ENCODE measurements at places on chromosomes 2 and 18.

- peak; percentile 19 for DNase-seq
These were observed 357.1 kb downstream of the CPS1 start for GRCh38 chr2:210913461-210913860.

DNA sequence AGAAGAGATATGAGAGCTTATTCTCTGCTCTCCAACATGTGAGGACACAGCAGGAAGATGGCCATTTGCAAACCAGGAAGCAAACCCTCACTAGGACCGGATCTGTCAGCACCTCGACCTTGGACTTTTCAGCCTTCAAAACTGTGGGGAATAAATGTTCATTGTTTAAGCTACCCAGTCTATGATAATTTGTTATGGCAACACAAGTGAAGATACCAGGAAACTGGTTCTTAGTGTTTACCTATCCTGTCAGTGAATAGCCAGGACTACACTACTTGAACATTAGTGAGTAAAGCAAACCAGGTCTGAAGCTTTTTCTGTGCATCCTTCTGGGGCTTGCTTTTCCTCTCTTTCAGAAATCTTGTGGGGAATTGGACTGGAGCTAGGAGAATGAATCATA, 44.4 kb upstream of the BARD1 start:
- DNase-seq, result no peak

DNA sequence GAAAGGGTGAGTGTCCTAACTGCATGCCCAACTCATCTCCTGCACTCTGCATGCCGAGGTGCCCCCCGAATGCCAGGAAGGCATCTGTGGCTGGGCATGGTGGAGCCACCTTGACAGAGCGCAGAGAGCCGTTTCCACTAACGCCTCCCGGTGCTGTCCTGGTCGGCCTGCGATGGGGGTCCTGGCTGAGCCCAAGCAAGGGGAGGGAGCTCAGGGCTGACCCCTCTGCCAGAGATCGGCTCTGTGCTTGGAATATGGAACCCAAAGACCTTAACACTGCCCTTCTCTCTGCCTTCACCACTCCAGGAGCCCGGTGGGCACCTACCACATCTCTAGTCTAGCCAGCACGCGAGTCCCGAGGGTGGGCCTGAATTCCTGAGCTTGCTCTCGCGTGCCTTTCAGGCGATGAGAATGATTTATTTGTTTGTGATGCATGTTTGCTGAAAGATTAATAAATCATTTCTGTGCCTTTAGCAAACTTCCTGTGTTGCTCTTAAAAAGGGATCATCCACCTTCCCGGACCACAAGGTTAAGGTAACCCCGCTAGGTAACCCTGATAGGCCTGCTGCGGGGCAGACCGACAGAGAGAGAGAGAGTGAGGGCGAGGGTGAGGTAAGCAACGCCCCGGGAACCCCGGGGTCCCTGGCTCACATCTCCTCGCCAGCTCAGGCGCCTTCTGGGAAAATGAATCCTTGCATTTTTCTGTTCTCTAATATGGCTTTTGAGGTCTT, 35.3 kb downstream of the PDIA6 start:
- DNase-seq, result no peak

- DNase-seq, result no peak
These were observed 217.0 kb downstream of the SPP2 start for GRCh38 chr2:234267534-234267933.

GRCh38 chr2:166494140-166494624, at the start of gene SCN7A:
Gene SCN7A, minus strand, starts transcription at chr2:166494249. Its CDS starts 16,553 bp downstream, at chr2:166477696.
- DNase-seq, result no peak

- no peak for DNase-seq
These were observed 851.8 kb upstream of the NXPH2 start for GRCh38 chr2:139631966-139632365.

- no peak for DNase-seq
These were observed 13.4 kb upstream of the NMI start for GRCh38 chr2:151302879-151303278.

GRCh38 chr18:39752351-39752750, 2186.8 kb upstream of the CELF4 start:
- no peak for DNase-seq

DNA sequence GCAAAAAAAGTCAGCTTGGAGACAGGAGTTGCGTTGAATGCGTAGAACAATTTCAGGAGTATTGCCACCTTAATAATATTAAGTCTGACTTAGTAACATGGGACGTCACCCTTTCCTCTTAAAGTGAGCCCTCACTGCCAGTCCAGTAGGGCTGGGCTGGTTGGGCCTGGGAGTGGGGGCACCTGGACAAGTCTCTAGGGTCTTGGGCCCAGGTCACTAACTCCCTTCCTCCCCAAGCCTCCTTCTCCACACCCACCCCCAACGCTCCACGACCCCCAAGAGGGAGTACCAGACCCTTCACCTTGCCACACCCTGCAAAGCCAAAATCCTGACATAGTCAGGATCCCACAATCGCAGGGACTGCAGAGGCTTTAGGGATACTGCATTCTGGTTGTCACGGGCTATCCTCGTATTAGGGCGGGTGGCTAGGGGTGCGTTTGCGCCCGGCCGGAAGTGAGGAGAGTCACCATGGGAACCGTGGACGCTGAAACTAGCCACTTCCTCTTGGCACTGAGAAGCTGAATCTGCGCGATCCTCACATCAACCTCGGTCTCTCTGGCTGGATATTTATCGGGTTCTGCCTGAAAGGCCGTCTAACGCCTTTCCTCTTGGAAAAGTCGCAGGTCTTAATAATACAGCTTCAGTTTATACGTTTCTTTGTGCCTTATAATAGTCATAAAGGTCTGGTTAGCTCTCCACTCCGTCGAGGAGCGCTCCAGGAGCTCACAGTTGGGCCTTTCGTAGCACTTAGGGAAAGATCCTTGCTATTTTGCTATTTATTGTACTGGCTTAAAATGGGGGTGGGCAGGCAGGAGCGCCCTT, 10.3 kb upstream of the CXXC1 start:
- no peak for DNase-seq

- DNase-seq, result no peak
These were observed 802 bp upstream of the SAP130 start for GRCh38 chr2:128028668-128029054.

- DNase-seq, result no peak
These were observed 56.3 kb downstream of the GLI2 start for GRCh38 chr2:120791962-120792297.

GRCh38 chr2:42742740-42743658, 20.9 kb downstream of the OXER1 start:
- no peak for DNase-seq

DNA sequence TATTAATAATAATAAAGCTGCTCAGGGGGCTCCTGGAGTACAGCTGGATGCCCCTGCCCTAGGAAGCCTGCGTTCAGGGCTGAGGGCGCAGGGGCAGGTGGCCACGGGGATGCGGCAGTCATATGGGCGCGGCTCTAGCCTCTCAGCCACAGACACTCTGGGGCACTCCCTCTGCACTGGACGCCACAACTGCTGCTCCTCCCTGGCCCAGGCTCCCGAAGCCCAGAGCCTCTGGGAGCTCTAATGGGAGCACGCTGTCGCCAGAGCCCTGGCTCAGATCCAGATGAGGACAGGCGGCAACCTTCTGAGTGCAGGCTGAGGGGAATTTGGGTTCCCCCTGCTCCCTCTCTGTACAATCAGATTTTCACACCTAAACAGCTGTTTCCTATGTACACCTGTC, 93.6 kb downstream of the MTCL1 start:
- no peak for DNase-seq

DNA sequence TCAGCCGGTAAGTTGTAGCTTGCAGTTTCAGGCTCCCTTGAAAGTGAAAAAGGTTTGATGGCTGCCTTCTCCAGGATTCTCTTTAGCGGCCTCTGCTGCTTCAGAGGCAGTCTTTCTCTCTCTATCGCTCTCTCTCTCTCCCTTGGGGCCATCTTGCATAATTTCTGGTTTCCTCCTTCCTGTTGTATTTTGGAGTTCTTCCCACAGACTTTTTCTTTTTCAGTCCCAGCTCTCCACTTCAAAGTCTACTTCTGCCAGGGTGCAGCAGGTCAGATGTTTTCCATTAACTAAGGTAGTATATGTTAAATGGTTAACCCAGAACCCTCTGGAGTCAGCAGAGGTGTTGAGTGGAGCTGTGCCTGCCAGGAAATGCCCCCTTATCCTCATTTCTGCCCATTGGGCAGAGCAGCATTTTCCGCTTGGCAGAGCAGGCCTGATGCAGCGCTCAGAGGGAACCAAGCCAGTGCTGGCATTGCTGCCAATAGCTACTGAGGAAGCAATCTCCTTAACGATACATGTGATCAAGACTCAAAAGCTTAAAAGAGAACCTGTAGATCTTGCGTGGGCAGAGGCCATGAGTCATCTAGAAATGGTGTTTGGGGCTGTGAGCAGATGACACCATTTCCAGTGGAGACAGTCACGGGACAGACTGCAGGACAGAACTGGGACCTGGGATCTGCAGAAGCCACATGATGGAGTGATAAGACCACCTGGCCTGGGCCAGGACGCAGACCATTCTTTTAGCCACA, 20.8 kb downstream of the DBI start:
- peak; percentile 36 for DNase-seq

All from non-pigmented ciliary epithelial cell (primary cell).